Urinary bladder (tissue), 4 donors: ENCODE measurements at places on chromosomes 3 and 15. TPM values are rescaled to one million over a fixed set of nuclear protein-coding genes. Genes with fewer than 3 reads are reported as not detected.

DNA sequence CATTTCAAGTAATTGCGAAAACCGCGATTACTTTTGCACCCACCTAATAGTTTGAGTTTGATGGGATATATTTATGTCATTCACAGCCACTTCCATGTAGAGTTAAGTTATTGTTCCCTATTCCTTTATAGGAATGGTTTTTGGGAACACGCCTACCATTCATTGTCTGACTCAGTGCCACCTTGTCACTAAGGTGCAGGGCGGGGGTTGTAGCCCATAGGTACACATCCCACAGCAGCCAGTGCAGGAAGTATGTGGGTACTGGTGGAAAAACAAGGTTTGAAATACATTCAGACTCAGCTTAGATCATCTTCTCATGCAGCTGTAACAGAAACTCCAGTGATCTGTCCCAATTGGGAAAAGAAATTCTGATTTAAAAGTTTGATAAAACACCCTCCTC lies 48.2 kb upstream of the CFAP161 start:
- DNase-seq: no peak

- DNase-seq: no peak
Measured at GRCh38 chr3:111151438-111151837, 79.8 kb downstream of the NECTIN3 start.

Gene ABI3BP
- total RNA-seq: 103 TPM

GRCh38 chr15:99438691-99439523 lies 126.9 kb upstream of the MEF2A start:
- DNase-seq: no peak
